ENCODE measurements at places on chromosomes 11 and 22.

DNA sequence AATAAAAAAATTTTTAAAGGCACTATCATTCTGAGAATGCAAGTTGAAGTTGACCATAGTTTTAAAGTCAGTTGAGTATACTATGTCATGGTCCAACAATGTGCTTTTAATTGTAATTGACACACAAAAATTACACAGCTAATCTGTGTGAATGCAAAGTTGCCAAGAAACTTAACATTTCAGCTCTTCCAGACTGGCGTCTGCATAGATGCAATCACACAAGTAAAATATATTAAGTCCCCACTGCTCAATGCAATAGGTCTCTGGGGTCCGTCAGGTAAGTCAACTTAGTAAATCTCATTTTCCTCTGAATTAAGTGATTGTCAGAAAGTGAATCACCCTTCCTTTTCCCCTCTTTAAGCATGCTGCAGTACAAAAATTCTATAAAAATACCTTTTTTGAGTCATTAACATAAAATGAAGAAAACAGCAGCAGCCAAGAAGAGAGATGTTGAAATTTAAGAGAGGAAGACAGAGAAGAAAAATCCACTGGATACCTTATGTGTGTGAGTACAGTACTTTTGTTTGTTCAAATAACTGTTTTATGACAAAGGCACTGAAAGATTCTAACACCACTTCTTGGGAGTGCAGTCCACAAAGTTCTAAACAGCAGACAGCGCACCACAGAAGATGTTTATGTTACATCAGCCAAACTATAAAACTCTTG is 5.1 kb downstream of the FZD4 start:
- no peak for DNase-seq

GRCh38 chr11:18209058-18209457 is 27.5 kb downstream of the SAA4 start:
- no peak for DNase-seq

GRCh38 chr22:43000441-43001175 is 14.3 kb downstream of the PACSIN2 start:
- no peak for DNase-seq

DNA sequence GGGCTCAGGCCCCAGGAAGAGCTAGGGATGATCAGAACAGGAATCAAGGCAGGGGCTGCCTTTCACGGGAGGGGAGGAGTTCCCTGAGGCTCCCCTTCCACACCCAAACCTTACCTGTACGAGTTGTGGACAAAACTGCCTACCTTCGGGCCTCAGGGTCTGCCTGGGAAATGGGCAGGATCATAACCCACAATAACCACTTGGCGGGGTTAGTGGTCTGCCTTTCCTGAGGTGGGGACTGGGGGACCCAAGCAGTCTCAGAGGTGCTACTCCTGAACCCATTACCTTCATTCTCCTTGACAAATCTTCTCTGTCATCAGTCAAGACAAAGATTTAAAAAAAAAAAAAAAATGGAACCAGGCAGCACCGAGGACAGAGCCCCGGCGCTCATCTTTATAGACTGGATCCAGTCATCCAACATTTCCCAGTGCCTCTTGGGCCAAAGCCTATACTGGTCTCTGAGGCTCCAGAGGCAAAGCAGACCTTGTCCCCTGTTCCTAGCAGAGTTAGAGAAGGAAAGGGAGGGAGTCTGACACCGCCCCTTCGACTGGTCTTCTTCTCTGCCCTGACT is 14.2 kb downstream of the P2RY6 start:
- no peak for DNase-seq

- no peak for DNase-seq
Measured at GRCh38 chr22:26170112-26170492, 840 bp downstream of the SEZ6L start.

GRCh38 chr11:100543386-100543785 is 143.7 kb upstream of the ARHGAP42 start:
- DNase-seq: no peak

- DNase-seq: no peak
Measured at GRCh38 chr11:1476940-1477736, 9.4 kb downstream of the MOB2 start.

- DNase-seq: no peak
Measured at GRCh38 chr11:133943950-133944698, 12.6 kb downstream of the IGSF9B start.

GRCh38 chr22:37160027-37160426 is 10.3 kb upstream of the IL2RB start:
- DNase-seq: no peak

DNA sequence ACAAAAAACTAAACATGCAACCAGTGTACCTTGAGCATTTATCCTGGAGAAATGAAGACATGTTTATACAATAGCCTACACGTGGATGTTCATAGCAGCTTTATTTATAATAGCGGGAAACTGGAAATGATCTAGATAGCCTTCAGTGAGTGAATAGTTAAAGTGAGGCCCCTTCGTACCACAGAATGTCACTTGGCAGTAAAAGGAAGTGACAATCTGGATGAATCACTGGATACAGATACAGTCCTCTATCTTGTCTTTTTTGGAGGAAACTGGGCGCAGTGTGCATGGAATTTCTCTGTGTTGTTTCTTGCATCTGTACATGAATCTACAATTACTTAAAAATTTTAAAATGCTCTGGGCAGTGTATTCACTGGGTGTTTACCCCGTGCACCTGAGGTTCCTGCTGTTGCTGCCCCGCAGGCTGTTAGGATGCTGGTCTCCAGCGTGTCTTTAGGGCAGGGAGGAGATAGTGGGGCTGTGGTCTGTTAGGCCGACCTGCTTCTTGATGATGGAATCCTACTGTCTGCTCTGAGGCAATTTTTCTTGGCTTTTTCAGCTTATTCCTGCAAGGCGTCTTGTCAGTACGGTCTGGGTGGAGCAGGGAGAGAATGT is 23.2 kb downstream of the DERL3 start:
- no peak for DNase-seq
